ENCODE measurements at places on chromosomes 11 and 22. TPM values are rescaled to one million over a fixed set of nuclear protein-coding genes. Genes with fewer than 3 reads are reported as not detected.

DNA sequence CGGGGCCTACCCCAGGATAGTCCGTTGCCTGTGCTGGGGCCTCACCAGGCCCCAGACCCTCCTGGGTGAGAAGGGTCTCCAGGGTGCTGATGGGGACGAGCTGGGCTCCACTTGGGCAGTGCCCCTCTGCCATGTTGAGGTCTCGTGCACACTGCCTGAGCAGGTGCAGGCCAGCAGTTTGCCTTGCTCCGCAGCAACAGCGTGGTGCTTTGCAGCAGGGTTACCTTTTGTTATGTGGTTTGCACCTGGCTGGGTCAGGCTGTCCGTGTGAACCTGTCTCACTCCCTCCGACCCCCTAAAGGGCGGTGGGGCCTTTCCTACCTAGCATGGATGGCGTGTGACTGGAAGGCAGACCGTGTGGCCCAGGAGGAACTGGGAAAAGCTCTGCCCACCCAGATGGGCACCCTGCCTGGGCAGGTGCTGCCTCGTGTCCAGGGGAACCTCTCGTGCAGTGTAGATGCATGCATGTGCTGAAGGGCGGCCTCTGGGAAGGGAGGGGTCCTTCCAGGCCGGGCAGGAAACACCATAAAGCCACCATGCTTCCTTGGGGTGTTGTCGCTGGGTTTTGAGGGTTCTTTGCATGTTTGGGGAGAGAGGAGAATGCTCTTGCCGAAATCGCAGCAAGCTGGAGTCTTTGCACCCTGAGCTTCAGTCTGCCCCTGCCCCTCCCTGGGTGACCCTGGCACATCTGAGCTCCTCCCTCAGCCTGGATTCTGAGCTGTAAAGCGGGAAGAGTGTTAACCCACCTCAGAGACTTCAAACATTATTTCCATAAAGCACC, 75.4 kb upstream of the PPARA start:
- DNase-seq: no peak
- H3K27me3 ChIP-seq: no peaks in the 10 kb centered on the region
- H3K27ac ChIP-seq: no peak overlapping the region
- peaks cover 5% of the 10 kb centered on the region for H3K4me1 ChIP-seq

- H3K27me3 ChIP-seq: no peaks in the 10 kb centered on the region
- H3K27ac ChIP-seq: no peak overlapping the region
- DNase-seq: no peak
- H3K36me3 ChIP-seq: no peaks in the 10 kb centered on the region
Observed at GRCh38 chr11:1339066-1339675, 29.7 kb upstream of the TOLLIP start.

GRCh38 chr11:120686516-120686915, 175.0 kb downstream of the GRIK4 start:
- H3K36me3 ChIP-seq: no peaks in the 10 kb centered on the region
- H3K4me3 ChIP-seq: no peak overlapping the region
- DNase-seq: peak; percentile 10

DNA sequence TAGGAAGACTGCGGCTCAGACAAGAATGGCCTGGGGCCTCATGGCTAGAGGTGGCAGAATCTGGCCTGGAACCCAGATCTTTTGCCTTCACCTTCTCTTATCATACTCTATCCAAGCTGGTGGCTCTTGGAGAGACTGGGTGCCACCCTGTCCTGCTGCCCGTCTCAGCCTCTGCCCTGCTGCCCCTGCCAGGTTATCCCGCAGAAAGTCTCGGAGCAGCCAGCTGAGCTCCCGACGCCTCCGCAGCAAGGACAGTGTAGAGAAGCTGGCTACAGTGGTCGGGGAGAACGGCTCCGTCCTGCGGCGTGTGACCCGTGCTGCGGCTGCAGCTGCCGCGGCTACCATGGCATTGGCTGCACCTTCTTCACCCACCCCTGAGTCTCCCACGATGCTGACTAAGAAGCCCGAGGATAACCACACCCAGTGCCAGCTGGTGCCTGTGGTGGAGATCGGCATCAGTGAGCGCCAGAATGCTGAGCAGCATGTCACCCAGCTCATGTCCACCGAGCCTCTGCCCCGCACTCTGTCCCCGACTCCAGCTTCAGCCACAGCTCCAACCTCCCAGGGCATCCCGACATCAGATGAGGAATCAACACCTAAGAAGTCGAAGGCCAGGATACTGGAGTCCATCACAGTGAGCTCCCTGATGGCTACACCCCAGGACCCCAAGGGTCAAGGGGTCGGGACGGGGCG, 5.9 kb downstream of the INCENP start:
- peaks cover 7% of the 10 kb centered on the region for H3K36me3 ChIP-seq
- no peak overlapping the region for H3K27ac ChIP-seq
- H3K27me3 ChIP-seq: no peaks in the 10 kb centered on the region
- DNase-seq: no peak
- no peak overlapping the region for H3K4me3 ChIP-seq
- H3K4me1 ChIP-seq: no peaks in the 10 kb centered on the region

WT1 gene
- total RNA-seq: 6.0 TPM

PLEKHB1 gene
- total RNA-seq: 12.7 TPM

AMBRA1 gene
- total RNA-seq: 51.5 TPM
